ENCODE measurements at places on chromosomes 13 and 19.

- DNase-seq: no peak
These were observed at the start of gene ETFB for GRCh38 chr19:51365965-51366388. Gene ETFB, minus strand, starts transcription at chr19:51366388. Its CDS starts 62 bp downstream, at chr19:51366326.

- DNase-seq: no peak
These were observed 10.3 kb downstream of the ZNF787 start for GRCh38 chr19:56110515-56111448.

GRCh38 chr13:80030491-80030890, 310.4 kb downstream of the SPRY2 start:
- no peak for DNase-seq

DNA sequence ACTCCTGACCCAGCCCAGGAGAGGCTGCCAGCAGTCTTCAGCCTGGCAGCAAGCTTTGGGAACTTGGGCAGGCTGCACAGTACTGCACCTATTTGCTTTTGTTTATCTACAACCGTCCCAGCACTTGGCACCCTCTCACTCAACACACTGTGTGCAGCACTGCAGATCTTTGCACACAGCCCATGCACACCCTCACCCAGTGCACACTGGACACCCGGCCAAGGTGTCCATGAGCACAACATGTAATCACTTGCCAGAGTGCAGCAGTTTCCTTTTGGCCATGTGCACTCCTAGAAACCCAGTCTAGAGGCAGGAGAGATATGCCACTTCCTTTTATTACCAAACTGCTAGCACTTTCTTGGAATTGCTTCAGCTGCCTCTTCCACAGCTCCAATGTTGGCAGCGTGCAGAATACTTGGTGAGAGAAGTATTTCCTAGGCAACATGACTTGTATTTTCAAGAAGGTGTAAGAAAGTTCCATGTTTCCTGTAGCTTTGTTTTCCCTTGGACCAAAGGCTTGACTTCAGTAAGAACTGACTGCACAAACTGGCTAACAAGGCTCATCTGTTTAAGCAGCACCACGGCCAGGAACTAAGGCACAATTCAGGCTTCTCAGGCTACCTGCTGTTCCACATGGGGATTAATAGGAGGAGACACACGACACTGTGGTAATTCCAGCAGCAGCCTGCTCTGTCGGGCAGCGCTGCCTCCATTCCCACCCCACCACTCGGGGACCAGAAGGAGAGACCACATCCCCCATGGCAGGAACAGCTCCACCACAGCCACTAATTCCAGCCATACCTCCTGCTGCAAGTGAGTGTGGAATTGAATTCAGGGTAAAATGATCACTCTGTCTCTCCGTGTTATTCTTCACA, 15.3 kb downstream of the ATP7B start:
- DNase-seq: no peak

- no peak for DNase-seq
These were observed 11.0 kb downstream of the CTU1 start for GRCh38 chr19:51097166-51097738.

GRCh38 chr13:75416327-75417011, 65.5 kb downstream of the TBC1D4 start:
- no peak for DNase-seq
